Activated CD8-positive, alpha-beta T cell treated with anti-CD3 and anti-CD28 coated beads for 36 hours (primary cell): ENCODE measurements at places on chromosomes 6 and 20. TPM values are rescaled to one million over a fixed set of nuclear protein-coding genes. Genes with fewer than 3 reads are reported as not detected.

- DNase-seq: no peak
Measured at GRCh38 chr6:108706649-108707048, 141.6 kb upstream of the ARMC2 start.

Gene OR2J3
- total RNA-seq: not detected

GRCh38 chr6:22636452-22636851, 67.1 kb downstream of the HDGFL1 start:
- no peak for DNase-seq

Gene DEFB113
- not detected for total RNA-seq

- DNase-seq: no peak
Measured at GRCh38 chr20:16451982-16452381, 121.3 kb downstream of the KIF16B start.

DNA sequence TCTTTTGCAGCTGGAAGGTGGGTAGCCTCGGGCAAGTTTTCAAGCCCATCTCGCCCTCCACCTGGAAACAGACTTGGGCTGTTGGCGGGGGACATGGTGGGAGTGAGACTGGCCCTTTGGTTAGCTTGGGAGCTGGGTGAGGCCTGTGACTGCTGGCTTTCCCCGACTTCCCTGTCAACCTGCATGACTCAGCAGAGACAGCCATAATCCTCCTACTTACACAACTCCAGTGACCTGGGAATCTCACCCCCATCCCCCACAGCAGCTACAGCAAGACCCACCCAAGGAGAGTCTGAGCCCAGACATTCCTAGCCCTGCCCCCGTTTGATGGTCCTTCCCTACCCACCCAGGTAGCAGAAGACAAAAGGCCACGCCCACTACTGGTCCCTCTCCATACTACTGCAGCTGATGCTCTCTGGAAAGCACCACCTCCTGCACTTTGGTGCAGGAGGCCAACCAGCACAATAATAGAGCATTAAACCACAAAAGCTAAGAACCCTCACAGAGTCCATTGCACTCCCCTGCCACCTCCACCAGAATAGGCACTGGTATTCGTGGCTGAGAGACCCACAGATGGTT, 188.4 kb downstream of the TRDN start:
- DNase-seq: no peak

GRCh38 chr6:154721460-154721859, 11.8 kb upstream of the SCAF8 start:
- DNase-seq: peak; percentile 13

DNA sequence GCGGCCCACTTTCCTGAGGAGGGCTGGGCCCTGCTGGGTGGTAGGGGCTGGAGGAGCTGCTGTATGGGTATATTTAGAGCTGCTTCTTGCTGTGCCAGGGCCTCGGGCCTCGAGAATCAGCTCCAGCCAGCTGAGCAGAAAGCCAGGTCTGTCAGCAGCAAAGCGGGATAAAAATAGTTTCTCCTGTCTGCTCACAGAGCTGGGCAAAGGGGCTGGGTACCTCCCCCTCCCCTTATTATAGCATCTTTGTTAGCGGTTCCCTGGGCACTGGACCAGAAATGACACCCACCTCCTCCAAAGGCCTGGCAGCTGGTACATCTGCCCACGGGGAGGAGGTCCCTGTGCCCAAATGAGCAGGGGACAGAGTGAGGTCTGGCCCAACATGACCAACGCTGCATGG, 6.0 kb downstream of the SCRT2 start:
- no peak for DNase-seq

DNA sequence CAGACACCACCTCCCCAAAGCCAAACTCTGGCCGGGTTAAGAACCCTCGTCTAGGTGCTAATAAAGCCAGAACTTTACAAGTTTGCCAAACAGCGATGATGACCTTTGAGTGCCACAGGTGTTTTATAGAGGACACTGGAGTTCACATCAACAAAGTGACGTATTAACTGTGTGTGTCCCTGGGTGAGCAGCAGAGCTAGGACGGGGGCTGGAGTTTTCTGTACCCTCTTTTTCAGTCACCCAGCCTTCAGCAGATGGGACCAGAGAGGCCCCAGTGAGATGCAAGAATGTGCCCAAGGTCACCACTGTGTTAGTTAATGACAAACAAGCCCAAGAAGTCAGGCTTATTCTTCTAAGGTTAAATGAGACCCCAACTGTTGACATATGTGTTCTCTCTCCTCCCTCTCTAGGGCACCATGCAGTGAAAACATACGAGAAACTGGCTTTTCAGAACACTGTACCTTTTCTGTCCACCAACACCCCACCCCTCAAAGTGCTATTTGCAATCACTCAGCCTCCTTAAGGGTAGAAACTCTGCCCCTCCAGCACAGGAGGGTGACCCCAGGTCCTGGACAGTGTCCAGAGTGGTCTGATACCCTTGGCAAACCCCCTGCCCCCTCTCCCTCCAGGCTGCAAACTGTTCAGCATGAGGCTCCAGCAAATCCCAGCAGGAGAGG, 5.2 kb downstream of the SDC4 start:
- no peak for DNase-seq

- no peak for DNase-seq
Measured at GRCh38 chr6:22332711-22333110, 35.9 kb upstream of the PRL start.

DNA sequence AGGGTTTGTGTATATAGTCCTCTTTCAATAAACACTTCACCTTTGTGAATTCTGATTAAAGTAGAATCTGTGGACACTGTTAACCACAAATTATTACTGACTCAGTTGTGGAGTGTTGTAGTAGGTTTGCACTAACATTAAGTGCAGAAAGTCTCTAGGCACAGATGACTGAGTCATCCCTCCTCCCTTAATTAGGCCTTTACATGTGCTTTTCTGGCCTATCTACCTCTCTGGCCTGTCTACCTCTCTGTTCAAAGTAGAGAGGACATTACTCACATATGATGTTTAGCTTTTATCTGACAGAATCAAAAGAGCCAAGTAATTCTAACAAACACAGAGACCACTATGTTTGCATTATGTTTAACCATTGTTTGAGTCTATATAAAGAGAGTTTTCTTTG, 783.0 kb downstream of the TENT5A start:
- no peak for DNase-seq

- peak; percentile 52 for DNase-seq
Measured at GRCh38 chr6:138970856-138971425, 17.1 kb downstream of the REPS1 start.

GRCh38 chr20:60321601-60322000, 363.4 kb downstream of the CDH26 start:
- no peak for DNase-seq

GRCh38 chr20:1881240-1881835, 13.9 kb upstream of the SIRPA start:
- no peak for DNase-seq

GRCh38 chr20:33415948-33416347, 14.6 kb upstream of the CDK5RAP1 start:
- peak; percentile 24 for DNase-seq

Gene TGM3
- total RNA-seq: not detected

GRCh38 chr6:81878479-81878878, 126.0 kb upstream of the TENT5A start:
- DNase-seq: no peak

DNA sequence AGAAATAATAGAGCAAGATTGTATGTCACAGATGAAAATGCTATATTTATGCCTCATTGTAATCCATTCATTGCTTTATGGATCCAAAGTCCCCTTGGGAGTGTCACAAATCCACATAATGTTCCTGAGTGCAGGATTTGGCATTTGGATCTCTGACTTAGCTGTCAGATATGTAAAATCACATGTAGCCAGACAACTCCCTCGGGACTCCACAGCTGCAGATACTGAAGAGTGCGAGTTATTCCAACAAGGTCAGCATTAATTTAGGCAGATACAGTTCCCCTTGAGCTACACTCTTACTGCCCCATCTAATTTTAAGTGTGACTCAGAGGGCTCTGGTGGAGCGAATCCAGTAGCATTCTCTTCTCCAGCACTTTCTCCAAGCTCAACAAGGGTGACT, 433.2 kb downstream of the CD83 start:
- DNase-seq: no peak

Gene LY6G6F
- total RNA-seq: not detected

- DNase-seq: no peak
Measured at GRCh38 chr20:57378646-57379262, 12.4 kb upstream of the RBM38 start.

GRCh38 chr20:54108326-54108642, 37.9 kb upstream of the BCAS1 start:
- DNase-seq: no peak

Gene TFAP2C
- total RNA-seq: not detected

- DNase-seq: no peak
Measured at GRCh38 chr6:166718516-166718915, 91.5 kb upstream of the RPS6KA2 start.

Gene ASCC3
- total RNA-seq: 50.2 TPM

Gene ZNF831
- 10.9 TPM for total RNA-seq

Gene TBX18
- total RNA-seq: not detected

Gene SNAP91
- not detected for total RNA-seq

Gene IL20RA
- not detected for total RNA-seq

Gene DNMT3B
- 2.9 TPM for total RNA-seq

GRCh38 chr20:53825282-53825681, 231.6 kb upstream of the ZNF217 start:
- DNase-seq: no peak

DNA sequence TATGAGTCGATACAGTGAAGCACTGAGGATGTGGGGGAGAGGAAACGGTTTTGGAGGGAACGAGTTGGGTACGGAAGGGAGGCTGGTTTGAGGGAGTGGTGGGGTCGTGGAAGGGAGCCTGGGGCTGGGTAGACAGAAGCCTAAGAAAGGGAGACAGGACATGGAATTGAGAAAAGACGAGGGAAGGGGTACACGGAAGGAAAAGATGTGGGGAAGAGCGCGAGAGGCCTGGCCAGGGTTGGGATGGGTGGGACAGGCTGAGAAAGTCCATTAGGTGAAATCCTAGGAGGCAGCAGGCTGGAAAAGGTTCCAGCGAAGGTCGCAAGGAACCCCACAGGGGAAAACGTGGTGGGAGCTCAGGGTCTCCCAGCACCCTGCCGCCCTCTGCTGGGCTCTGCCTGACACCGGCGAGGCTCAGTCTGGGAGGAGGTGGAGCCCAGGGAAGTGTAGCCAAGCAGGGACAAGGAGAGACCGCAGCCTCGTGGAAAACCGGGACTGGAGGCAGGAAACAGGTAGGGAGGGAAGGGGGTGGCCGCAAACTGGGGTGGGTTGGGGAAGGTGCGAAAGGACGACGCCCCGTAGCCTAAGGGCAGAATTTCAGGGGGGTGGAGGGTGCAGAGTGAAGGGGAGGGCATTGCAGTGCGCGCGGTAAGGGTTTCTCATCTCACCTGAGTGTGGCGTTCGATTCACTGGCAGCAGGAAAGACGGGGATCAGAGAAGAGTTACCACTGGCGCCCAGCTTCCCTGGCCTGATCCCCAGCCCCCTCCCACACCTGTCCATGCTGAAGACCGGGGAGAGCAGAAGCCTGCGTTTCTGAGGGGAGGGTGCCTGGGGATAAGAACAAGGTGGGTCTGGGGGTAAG, 4.3 kb downstream of the GABBR1 start:
- peak; percentile 67 for DNase-seq

- no peak for DNase-seq
Measured at GRCh38 chr6:35108309-35108885, 32.7 kb downstream of the TCP11 start.

- DNase-seq: no peak
Measured at GRCh38 chr6:36249536-36249935, 20.3 kb upstream of the PNPLA1 start.

DNA sequence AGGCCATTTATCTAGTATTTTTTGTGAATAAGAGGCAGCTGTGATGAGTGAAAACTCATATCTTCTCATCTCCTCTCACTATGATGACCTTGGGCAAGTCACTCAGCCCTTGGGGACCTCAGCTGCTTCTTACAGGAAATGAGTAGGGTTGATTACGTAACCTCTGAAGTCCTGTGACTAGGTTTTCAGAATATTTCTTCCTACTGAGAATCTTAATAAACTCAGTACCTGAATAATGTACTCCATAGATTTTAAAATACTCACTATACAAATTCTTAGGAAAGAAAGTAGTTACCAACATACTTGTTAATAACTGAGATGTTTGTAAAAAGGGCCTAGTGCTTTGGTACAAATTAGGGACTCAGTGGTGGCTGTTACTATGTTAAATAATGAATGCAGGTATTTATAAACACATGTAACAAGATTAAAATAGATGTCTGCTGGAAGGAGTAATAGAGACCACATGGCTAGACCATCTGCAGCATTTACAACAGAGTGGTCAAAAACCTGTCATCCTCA, 60.9 kb downstream of the RPRD1B start:
- peak; percentile 43 for DNase-seq

Gene TRIM38
- total RNA-seq: 8.3 TPM

- DNase-seq: no peak
Measured at GRCh38 chr6:116840091-116840490, 11.2 kb upstream of the GPRC6A start.

DNA sequence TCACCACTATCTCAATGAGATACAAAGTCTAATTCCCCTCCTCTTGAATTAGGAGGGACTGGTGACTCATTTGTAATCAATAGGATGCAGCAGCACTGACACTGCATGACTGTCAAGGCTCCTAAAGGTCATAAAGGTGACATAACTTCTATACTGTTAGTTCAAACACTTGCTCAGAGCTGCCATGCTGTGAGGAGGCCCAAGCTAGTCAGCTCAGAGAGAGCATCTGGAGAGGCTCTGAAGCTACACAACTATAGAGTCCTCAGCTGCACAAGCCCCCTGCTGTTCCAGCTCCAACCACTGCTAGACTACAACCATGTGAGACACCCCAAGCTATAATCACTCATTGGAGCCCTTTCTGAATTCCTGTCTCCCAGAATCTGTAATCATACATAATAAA, 17.0 kb upstream of the HEY2 start:
- DNase-seq: peak; percentile 18
